Progenitor cell of endocrine pancreas (in vitro differentiated cells): ENCODE measurements at places on chromosomes 3 and 15.

DNA sequence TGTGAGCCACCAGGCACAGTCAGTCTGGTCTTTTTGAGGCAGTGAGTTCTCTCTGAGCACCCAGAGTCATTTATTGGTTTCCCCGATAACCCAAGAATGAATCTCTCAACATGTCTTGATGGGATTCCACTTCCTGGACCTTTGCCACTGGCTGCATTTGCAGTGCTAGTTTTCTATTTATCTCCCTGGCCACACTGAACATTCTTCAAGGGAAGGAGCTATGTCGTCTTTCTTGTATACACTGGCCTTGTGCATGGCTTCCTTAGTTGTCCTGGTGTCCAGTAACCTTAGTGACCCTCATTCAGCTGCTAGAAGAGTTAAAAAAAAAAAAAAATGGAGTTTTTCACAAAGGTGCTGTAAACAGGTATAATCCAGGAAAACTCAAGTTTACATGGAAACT, 64.9 kb upstream of the CMTM7 start:
- DNase-seq, result no peak

GRCh38 chr3:194617827-194618226, 15.4 kb downstream of the TMEM44 start:
- DNase-seq, result no peak

- DNase-seq, result no peak
These were observed 202.6 kb downstream of the XXYLT1 start for GRCh38 chr3:195068084-195069080.

- DNase-seq, result no peak
These were observed 5.0 kb downstream of the SLC28A1 start for GRCh38 chr15:84889313-84889990.

DNA sequence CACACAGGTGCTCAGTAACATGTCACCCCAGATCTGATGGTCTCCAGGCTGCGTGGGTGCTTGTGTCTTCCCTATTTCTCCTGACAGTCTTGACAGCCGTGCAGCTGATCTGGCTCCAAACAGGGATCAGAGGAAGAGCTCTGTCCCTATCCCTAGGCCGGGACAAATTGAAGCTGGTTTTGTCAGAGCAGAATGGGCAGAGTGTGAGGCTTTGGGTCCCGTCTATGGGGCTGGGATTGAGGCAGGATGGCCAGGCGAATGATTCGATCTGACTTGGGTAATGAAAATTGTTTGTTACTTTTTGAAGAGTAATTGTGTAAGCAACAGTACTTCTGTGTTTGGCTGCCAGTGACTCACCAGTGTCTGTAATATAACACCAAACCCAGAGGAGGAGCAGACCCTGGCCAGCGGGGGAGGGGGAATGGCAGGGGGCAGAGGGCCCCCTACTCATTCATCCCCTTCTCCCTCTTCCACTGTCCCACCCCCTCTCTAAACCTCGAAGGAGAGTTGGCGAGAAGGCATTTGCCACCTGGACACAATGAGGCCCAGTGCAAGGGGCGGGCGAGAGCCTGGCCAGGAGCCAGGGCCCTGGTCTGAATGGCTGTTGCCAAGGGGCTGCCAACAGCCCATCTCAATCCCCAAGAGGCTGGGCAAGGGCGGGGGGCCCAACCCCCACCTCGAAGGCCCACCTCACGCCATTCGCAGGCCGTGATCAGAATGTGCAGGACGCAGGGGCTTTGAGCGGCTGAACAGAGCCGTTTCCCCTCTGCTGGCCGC, 4.9 kb upstream of the MAGEF1 start:
- DNase-seq, result no peak

DNA sequence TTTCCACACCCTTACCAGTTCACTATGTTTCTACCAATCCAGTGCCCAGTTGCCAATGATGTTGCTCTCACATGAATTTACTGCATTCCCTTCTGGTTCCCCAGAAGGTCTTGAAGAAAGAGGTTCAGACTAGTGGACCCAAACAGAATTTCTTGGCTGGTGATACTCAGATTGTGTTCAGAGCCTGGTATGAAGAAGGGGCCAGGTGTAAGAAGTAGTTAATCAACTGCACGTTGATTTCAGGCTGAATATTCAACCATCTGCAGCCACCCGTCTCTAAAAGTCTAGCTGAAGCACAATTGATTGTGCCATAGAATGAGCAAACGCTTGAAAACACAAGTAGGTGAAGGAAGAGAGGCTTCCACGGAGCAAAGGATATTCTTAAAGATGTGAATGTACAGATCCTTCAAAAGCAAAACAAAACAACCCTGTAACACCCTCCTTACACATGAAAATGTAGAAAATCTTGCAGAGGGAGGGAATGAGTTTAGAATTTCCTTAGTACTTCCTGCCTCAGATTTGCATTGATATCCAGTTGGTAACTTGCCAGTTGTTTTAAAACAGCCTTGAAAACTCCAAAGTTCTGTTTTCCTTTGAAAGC, 4.7 kb downstream of the RBMS3 start:
- DNase-seq, result no peak

GRCh38 chr3:105747060-105747541, 121.7 kb downstream of the CBLB start:
- DNase-seq, result no peak

- DNase-seq, result no peak
These were observed 407.5 kb upstream of the NECTIN3 start for GRCh38 chr3:110664148-110664547.

- no peak for DNase-seq
These were observed 13.0 kb downstream of the CPA3 start for GRCh38 chr3:148878095-148878494.

GRCh38 chr3:42839616-42840015, 30.4 kb downstream of the ACKR2 start:
- no peak for DNase-seq

DNA sequence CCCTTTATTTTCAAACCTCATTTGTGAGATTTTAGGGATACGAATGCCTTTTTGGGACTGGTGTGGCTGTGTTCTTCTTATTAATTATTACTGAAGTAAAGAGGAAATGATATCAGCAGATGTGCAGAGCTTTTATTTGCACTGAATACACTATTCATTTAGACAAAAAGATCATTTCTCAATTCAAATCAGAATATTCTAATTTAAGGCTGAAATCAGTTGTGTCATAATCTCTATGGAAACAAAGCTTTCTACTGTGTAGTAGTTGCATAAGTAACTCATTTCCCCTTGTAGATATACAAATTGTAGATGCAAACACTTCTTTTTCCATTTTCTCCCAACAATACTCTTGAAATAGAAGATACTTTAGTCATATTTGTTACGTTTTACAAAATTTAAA, 56.0 kb downstream of the PDE8A start:
- DNase-seq, result no peak

DNA sequence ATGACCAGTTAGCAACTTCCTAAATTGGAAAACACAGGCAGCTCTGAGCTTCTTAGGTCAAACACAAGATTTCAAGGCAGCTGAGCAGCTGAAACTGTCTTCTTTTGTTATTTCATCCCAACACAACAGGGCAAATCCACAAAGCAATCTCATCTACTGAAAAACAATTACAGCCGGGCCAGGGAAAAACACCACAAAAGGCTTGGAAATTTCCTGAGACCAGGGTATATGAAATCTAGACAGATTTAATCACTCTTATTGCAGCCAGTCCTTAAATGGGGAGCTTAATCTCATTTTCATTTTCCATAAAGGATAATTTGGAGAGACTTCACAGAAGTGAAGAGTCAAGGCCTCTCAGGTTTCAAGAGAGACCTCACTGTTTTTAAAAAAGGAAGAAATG, 181.8 kb downstream of the SSR3 start:
- no peak for DNase-seq

DNA sequence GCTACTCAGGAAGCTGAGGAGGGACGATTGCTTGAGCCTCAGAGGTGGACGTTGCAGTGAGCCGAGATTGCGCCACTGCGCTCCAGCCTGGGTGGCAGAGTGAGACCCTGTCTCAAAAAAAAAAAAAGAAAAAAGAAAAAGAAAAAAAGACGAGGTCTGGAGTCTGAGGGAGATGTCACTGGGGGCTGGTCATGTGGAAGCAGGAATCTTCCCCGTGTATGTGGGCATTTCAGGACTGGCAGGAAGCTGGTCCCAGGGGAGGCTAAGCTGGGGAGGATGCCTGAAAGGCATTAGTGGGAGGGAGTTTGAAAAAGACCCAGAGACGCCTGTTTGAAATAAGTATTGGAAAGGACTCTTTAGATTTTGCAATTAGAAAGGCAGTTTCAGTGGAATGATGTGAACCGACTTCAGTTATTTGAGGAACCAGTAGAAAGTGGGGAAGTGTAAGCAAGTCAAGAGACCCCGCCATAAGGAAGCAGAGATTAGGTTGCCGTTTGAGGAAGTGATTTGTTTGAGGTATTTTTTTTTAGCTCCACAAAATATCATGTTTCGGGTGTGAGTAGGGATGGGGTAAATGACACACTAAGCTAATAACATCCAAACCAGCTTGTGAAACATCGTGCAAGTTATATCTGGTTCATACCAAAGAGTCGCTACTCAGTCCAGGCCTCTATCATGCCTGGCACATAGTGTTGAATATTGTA, 55.5 kb downstream of the ST6GAL1 start:
- DNase-seq, result no peak

- DNase-seq, result no peak
These were observed 42.8 kb upstream of the FBXL22 start for GRCh38 chr15:63554337-63554927.

DNA sequence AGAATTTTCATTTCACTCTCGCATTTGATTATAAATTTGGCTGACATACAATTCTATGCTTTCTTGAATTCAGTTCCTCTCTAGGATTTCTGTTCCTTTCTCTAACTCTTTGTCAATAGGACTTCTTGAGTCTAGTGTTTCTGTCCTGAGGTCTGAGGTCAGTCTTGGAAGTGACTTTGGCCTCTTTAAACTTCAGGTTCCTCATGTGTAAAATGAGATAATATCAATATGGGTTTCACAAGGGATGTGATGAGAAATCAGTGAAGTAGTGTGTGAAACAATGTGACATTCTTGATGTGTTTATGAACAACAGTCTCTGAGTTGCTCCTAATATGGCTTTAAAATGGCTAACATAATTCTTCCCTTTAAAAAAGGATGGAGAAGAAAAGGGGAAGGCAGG, 92.2 kb downstream of the SV2B start:
- no peak for DNase-seq

DNA sequence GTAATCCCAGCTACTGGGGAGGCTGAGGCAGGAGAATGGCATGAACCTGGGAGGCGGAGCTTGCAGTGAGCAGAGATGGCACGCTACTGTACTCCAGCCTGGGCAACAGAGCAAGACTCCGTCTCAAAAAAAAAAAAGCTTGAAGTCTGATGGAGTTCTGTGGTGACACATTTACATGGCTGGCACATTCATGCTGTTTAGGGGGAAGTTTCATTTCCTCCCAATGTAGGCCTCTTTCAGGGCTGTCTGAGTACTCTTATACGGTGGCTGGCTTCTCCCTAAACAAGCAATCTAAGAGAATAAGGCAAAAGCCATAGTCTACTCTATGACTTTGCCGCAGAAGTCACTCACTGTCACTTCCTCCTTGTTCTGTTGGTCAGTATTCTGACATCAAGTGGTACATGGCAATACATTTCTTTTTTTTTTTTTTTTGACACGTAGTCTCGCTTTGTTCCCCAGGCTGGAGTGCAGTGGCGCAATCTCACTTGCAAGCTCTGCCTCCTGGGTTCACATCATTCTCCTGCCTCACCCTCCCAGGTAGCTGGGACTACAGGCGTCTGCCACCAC, 41.2 kb downstream of the OIP5 start:
- DNase-seq, result no peak

DNA sequence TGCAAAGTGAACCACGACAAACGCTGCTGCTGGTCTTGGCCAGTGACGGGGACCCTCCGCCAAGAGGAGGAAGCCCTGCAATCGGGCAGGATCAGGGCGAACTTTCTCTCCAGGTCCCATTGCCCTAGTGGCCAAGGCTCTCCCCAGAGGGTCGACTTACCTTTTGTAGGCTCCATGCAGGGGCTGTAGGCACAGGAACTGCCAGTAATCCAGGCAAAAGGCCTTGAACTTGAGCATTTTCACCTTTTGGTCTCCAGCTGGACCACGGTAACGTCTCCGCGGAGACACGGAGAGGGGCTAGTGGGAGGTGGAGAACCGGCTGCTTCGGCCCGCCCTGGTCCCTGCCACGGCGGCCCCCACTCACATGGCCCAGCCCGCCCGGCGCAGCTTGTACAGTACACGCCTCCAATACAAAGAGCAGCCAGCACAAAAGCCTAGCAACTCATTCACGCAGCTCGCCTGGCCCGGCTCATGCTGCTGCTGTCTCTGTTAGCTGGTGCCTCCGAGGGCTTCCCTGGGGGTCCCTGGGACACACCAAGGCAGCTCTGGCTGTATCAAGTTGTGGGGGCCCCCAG, 31.0 kb downstream of the IQSEC1 start:
- DNase-seq, result no peak

GRCh38 chr15:51266656-51267050, 71.7 kb downstream of the CYP19A1 start:
- DNase-seq, result no peak

- no peak for DNase-seq
These were observed 610.7 kb upstream of the GRM7 start for GRCh38 chr3:6250167-6250566.

- DNase-seq, result no peak
These were observed 225.8 kb upstream of the ALCAM start for GRCh38 chr3:105140899-105141367.

GRCh38 chr3:30319713-30320112, 286.7 kb upstream of the TGFBR2 start:
- no peak for DNase-seq

- no peak for DNase-seq
These were observed 13.2 kb upstream of the NMB start for GRCh38 chr15:84671211-84671610.

DNA sequence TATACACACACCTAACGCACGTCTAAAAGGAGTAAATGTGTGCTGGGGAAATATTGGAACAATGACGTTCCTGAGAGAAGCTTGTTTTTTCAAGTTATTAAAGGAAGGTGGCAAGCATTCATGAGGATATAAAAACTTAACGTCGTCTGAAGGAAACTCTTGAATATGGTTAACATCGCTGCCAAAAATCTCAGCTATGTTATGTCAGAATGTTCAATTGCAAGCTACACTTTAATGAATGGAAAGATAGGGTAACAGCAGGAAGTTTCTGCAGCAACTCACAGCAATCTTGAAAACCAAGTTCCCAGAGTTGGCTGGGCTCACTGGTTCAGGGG, 54.3 kb upstream of the MEF2A start:
- no peak for DNase-seq

DNA sequence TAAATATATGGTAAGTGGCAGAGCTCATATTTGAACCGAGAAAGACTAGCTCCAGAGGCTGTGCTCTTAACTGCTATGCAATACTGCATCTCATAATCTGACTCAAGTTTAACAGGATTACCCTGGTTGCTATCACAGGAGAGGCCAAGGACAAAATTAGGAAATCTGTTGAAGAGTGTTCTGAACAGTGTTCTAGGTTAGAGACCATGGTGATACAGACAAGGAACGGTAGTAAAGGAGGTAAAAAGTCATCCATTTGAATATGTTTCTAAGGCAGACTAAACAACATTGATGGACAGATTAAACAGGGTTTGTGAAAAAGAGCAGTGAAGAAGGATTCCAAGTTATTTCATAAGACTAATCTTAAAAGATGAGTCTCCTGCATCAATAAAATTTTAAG, 22.1 kb downstream of the PLOD2 start:
- DNase-seq, result no peak
